ENCODE measurements at places on chromosomes 5 and 9.
A peak's percentile ranks its signal among the peaks of the same experiment; 100 is the strongest.

DNA sequence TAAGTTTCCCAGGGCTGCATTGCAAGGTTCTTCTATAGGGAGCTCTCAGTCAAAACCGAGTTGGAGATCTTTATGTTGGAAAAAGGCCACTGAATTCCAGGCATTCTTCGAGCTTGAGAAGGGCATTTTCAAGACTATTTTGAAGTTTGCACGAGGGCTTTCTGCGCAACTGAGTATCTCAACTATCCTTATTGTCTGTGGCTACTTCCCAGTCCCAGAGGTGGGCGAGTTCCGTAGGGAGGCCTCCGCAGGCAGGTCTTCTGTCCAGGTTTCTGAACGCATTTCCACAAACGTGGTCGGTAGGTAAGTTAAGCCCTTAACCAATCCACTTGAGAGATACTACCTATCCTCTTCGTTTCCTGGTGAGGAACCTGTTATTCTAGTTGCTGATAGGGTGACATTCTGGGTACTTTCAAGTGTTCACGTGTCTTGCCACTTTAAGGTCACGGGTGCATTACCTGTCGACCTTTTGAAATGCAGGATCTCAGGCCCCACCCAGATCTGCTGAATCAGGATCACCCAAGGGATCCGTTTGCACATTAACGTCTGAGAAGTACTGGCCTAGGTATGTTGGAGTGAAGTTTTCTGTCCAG, 51.4 kb upstream of the TJP2 start:
- DNase-seq, result no peak

GRCh38 chr9:118522093-118523028, 818.2 kb downstream of the TLR4 start:
- DNase-seq, result no peak

- no peak for DNase-seq
Measured at GRCh38 chr5:111950660-111951059, 193.7 kb upstream of the NREP start.

DNA sequence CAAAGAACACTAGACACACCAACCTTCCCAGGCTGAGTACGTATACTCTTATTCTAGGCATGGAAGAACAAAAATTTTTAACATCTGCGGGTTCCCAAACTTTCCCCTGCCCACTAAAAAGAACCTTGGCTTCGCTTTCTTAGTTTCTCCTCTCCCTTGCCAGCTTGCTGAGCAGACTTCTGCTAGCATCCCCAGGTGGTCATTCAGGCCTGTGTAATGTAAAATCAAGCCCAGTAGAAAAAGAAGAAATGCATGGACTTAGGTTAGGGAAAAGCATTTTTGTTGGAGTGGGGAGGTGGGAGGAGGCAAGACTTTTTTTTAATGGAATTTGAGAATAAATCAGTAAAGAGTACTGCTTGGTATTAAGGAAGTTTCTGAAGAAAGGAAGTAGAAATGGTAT, 331.0 kb upstream of the TLE4 start:
- DNase-seq, result no peak

GRCh38 chr5:115456056-115456455, 88.5 kb downstream of the FEM1C start:
- DNase-seq, result no peak

GRCh38 chr5:65570598-65571226, 7.6 kb downstream of the PPWD1 start:
- no peak for DNase-seq

DNA sequence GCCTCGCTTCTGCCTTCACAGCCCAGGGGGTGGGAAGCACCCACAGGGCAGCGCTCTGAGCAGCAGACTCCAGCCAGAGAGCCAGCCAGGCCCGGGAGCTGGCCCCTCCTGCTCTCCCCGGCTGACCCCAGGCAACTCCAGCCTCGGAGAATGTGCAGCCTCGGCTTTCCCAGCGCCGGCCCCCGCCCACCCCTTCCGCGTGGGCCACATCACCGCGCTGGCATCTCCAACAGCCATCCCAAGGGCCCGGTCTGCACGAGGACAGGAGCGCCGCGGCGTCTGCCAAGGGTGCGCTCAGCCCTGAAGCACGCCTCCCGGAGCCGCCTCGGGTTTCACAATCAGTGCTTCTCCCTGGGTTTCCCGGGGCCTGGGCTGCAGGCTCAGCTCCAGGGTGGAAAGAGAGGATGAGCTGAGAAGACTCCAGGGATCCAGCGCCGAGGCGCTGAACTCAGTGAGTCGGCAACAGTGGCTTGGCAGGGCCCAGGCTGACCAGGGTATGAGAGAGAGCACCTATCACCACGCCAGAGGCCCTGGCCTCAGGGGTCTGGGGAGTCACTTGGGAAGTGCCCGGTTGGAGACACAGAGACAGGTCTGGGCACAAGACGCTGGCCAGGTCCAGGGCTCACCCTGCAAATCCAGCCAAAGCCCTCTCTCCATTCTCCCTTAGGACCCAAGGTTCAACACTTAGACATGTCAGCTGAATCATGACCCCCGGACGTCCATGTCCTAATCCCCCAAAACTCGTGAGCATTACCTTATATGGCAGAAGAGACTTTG, 79.6 kb downstream of the ADAMTS2 start:
- DNase-seq, result peak; percentile 98

- DNase-seq, result no peak
Measured at GRCh38 chr5:1410156-1411014, 34.9 kb downstream of the SLC6A3 start.

DNA sequence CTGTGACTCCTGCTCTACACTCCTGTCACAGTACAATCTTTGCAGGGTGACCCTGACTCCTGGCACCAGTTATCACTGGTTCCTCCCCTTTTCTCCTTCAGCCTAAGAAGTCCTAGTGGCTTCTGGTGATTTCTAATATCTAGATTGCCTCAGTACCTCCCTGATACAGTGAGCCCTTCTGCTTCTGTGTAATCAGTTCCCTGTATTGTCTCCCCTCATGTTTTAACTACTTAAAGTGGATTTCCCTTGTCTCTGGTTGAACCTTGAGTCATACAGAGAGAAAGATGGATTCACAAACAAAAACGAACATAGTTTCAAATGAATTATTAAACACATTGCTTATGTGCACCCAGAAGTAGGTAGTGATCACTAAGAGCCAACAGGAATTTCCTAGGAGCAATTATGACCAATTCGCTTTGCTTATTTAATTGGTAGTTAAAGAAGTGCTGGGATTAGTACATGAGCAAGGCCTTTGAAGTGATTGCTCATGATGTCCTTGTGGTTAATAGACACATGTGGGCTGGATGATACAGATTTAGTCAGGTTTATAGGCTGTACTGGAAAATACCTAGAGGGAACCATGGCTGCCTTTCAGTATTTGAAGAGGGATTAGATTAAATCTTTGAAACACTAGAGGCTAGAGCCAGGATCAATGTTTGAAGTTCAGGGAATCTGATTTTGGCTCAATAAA, 145.8 kb upstream of the MEF2C start:
- no peak for DNase-seq

DNA sequence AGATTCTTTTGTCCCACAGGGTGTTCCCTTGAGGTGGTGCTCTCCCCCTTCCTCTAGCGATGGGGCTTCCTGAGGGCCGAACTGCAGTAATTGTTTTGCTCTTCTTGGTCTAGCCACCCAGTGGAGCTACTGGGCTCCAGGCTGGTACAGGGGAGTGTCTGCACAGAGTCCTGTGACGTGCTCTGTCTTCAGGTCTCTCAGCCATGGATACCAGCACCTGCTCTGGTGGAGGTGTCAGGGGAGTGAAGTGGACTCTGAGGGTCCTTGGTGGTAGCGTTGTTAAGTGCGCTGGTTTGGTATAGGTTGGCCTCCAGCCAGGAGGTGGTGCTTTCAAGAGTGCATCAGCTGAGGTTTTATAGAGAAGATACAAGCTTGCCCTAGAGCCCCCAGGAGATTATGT, 20.4 kb upstream of the CEP72 start:
- no peak for DNase-seq

DNA sequence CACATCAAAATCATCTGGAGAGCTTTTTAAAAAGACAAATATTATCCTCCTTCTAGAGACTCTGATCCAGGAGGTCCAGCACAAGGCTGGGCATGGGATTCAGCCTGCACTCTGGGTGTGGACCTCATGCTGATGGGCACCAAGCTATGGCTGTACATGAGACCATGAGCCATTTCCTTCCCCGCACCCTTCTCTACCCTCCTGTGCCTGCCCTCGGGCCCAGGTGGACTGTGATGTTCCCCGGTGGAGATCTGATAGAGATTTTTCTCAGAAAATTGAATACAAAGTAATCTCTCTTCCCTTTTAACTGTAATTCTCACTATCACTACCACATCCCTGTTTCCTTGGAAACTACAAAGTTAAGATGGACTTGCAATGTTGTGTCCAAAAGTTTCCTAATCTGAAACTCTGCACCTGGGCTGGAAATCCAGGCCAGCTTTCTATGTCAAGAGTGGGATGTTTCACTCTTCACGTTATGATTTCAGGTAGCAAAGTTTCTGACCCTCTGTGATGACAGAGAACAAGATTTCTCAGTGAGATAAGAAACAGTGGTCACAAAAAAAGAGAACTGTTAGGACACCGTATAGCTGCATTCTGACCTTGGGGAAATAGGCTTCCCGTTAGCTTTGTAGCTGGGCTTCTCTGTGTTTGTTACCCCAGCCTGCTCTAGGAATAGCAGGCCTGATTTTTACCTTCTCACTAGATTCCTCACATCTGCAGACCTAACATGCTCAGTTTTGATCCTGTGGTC, 11.5 kb downstream of the SFXN1 start:
- no peak for DNase-seq

DNA sequence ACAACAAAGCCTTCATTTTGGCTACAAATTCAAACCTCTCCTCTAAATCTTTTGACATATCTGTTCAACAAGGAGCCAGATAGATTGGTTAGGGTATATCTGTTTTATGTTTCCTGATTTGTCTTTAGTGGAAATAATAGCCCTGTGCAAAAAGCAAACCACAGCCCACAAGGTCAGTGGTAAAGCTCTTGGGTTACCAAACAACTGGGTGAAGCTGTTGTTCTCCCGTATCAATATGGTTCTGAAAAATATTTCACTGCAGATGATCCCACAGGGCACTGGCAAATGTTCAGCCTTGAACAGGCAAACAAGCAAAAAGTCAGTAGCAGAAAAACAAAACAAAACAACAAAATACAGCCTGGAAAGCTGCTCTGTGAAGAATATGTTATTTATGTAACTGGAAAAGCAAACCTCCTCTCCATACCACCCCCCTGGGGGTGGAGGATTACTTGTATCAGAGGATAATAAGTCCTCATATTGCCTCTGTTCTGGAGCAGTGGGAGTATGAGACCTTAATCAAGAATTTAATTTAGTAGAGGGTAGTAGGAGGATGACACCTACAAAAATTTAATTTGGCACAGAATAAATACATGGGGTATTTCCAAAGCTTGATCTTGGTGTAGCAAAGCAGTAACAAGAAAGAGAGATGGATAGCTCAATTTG, 20.8 kb upstream of the PTBP3 start:
- no peak for DNase-seq

GRCh38 chr5:120790339-120790738, 326.2 kb downstream of the PRR16 start:
- no peak for DNase-seq

GRCh38 chr5:37212096-37212495, 37.1 kb downstream of the CPLANE1 start:
- DNase-seq, result no peak

DNA sequence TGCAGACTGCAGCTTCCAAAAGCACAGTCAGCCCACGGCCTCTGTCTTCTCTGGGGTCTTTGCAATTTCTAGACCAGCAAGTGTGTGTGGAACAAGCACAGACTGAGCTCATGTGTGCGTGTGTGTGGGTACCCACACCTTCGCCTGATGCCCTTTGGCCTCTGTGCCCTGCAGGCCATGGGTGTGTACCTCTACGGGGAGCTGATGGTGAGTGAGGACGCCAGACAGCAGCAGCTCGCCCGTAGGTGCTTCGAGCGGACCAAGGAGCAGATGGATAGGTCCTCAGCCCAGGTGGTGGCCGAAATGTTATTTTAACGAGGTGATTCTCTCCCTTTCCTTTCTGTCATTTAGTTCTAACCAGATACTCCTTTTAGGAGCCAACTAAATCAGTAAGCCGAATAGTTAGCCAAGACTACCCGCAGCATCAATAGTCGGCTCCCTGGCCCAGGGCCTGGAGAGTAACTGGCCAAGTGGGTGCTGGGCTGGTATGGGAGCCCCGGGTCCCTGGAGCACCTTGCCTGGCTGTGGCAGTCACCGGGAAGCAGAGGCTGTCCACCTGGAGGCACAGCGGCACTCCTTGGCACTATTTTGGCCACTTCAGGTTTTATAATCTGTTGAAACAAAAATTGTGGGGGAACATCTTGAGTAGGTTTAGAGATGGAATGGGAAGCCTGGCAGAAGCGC, 235.0 kb downstream of the FANCC start:
- DNase-seq, result no peak

DNA sequence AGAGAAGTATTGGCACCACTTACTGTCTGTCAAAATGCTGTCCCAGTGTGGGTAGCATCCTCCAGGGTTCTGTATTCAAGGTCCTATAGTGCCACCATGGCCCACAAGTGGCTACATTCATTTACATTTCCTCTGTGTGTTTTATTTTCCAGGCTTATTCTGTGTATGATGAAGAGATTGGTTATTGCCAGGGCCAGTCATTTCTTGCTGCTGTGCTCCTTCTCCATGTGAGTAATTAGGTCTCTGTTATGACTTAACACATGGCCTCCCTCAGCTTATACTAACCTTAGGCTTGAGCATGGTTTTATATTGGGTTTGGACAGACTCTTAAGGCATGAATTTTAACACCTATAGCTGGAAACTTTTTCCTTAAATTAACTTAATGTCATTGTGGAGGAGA, 36.7 kb downstream of the GPR21 start:
- DNase-seq, result no peak

GRCh38 chr5:144794922-144795321, 624.2 kb downstream of the KCTD16 start:
- no peak for DNase-seq

GRCh38 chr9:8677741-8678140, 878.2 kb upstream of the DMAC1 start:
- no peak for DNase-seq

DNA sequence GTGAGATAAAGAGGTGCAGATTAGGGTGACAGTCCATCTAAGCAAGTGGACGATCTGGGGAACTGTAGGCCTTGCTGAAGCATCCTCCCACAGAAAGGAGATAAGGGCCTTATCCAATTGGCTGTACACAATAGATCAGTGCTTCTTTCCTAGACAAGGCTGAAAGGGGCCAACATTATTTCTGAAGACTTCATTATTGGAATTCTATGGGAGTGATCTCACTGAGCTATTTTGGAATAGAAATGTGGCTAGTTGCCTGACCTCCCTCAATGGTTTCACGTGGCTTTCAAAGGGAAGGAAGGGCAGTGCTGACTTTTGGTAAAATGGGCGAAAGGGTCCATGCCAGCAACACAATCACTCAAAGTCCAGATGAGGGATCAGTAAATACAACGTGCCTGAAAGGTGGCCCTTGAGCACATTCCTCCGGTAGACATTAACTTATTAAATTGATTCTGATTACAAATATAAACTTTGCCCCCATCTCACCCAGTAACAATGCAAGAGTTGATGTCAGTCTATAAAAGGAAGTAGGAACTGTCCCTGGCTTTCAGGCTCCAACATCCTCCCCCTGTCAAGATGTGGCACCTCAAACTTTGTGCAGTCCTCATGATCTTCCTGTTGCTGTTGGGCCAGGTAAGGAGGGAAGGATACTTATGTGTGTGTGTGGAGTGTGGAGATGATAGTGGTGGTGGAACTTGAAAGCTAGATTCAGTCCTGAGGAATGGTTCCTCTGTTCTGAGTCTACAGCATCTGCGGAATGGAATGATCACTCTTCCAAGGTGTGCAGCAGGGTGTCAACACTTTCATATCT, at the start of gene LEAP2:
LEAP2 (plus strand) TSS at position 550 of the 811 bp plus-strand sequence; CDS start at position 577, 27 bp downstream.
- DNase-seq, result no peak

Data from GOT3 (cell line).